ENCODE measurements at places on chromosomes 7 and 10. TPM values are rescaled to one million over a fixed set of nuclear protein-coding genes. Genes with fewer than 3 reads are reported as not detected.

Gene TBXAS1
- total RNA-seq, result 3.2 TPM

Gene ZNF853
- total RNA-seq, result 10.6 TPM

Gene ASZ1
- not detected for total RNA-seq

Gene EN2
- 0.81 TPM for total RNA-seq

Gene ARHGEF5
- not detected for total RNA-seq

Gene DOCK1
- total RNA-seq, result 53.8 TPM

Gene MYL10
- 4.1 TPM for total RNA-seq

Gene MSANTD7
- 25.1 TPM for total RNA-seq

- no peak for DNase-seq
Observed at GRCh38 chr7:41832941-41833340, 130.1 kb upstream of the INHBA start.

DNA sequence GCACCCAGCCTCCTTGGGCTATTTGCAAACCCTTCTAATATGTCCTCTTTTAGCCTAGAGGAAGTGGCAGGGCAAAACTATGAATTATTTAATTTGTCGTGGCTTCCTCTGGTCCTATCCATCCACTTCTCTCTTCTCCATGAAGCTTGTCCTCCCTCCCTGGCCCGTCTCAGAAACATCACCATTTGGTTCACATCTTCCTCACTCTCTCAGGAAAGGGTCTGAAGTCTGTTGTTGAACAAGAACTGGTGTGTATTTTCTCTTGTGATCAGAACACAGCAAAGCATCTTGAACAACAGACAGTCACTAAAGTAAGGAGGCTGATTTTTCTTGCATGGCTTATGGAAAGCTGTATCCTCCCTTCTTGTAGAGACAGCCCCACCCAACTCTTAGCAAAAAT lies 550.1 kb upstream of the NRP1 start:
- DNase-seq, result no peak

- DNase-seq, result no peak
Observed at GRCh38 chr10:106655636-106656035, 508.9 kb downstream of the SORCS1 start.

GRCh38 chr7:103679151-103680132 lies 233.4 kb upstream of the SLC26A5 start:
- DNase-seq, result no peak

- DNase-seq, result no peak
Observed at GRCh38 chr10:115895166-115895565, 377.8 kb downstream of the GFRA1 start.

DNA sequence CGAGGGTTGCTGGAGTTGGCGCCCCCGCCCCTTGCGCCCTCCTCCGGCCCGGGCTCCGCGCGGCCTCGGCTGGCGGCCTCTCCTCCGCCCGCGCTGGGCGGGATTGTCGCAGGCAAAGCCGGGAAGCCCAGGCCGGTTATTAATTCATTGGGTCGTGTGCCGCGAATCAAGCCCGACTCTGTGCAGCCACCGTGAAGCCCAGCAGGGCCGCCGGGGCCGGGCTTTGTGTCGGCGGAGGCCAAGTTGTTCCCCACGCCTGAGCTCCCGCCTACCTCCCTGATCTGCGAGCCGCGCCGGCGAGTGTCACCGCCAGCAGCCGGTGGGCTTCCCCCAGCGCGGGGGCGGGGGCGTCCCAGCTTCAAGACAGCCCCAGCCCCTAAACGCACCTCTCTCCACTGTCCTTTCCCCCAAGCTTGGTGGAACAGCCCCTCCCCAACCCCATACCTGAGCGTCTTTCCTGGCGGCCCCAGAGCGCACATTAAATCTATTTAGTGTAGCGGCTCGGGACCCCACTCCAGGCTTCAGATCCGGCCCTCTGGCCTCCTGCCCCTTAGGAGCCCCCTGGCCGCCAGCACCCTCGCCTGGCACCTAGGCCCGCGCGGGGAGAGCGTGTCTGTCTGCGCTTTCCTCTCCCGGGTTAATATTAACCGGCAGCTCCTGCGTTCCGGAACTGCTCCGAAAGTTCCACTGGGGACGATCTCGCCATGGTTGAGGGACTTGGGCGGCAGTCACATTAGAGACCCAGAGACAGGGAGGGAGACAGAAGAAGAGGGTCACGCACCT lies 3.5 kb downstream of the SHH start:
- no peak for DNase-seq

DNA sequence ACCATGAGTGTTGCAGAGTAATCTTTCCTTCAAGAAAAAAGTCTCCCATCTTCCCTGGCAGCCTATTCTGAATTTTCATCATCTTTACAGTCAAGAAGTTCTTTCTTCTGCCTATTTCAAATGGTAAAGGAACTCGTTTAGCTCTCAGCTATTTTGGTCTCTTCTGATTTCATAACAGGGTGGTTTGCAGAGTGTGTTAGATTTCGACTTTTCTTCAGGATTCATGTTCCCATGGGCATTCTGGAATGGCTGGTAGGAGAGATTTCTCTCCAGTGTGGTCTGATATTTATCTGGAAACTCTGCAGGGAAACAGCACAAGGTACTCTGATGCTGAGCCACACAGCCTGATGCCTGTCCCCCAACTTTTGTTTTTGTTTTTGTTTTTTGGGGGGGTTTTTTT lies 111.1 kb upstream of the FAM171A1 start:
- no peak for DNase-seq

DNA sequence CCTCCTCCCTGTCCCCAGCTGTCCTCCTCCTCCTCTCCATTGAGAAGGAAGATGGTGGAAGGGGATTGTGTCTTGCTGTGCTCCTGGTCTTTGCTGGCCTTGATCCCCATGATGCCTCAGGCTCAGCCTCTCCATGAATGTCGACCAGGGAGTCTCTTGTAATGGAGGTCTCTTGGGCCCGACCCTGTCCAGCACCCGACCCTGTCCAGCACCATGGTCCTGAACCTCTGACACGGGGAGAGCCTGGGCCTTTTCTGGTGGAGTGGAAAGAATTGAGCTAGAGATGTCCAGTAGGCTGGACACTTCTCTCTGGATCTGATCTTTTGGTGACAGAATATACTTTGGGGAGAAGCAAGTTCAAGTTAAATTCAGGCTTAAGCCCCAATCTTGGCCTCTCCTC lies 42.3 kb upstream of the HMX3 start:
- no peak for DNase-seq

GRCh38 chr10:74063256-74063655 lies 65.3 kb downstream of the VCL start:
- no peak for DNase-seq

DNA sequence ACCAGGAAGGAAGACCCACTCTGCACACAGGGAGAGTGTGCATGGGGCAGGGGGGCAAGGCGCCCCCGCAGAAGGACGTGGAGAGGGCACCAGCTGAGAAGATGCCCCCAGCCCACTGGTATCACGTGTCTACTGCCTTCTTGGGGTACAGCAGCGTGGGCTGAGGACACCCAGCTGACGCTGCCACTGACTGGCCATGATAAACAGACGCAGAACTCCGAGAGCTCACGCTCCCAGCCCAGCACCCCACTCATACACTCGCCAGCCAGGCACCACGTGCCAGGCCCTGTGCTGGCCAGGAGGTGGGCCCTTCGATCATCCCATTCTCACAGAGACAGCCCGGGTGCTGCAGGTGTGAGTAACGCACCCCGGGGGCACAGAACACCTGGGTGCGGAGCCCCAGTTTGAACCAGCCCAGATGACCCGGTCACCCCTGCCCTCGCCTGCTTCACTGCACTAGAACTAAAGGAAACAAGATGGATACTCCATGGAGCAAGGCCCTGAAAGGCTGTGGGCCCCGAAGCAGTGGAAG lies 199.8 kb downstream of the MAD1L1 start:
- no peak for DNase-seq

Data from SJCRH30 (cell line).